ENCODE measurements at places on chromosomes 11 and 22. TPM values are rescaled to one million over a fixed set of nuclear protein-coding genes. Genes with fewer than 3 reads are reported as not detected.

DNA sequence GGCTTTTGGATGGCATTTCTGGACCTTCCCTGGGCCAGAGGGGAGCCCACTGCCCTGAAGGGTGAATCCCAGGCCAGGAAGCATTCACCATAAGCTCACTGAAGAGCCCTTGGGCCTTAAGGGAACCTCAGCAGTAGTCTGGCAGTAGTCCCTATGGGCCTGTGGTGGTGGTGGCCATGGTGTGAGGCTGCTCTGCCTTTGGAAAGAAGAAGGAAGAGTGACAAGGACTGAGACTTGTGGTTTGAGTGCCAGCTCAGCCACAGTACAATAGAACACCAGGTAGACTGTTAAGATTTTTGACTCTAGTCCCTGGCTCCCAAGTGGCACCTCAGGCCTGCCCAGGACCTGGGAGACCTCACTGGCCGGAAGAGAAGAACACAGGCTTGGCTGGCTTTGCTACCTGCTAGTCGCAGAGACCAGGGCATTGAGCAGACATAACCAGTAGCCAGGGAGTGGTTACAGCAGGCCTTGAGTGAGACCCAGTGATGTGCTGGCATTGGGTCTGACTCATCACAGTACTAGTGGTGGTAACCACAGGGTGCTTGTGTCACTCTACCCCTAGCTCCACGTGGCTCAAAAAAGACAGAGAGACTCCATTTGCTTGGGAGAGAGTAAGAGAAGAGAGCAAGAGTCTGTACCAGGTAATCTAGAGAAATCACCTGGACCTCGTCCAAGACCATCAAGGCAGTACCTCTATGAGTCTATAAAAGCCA is 259.8 kb upstream of the BLID start:
- no peak for DNase-seq

Gene SEZ6L
- polyA plus RNA-seq: 0.06 TPM

DNA sequence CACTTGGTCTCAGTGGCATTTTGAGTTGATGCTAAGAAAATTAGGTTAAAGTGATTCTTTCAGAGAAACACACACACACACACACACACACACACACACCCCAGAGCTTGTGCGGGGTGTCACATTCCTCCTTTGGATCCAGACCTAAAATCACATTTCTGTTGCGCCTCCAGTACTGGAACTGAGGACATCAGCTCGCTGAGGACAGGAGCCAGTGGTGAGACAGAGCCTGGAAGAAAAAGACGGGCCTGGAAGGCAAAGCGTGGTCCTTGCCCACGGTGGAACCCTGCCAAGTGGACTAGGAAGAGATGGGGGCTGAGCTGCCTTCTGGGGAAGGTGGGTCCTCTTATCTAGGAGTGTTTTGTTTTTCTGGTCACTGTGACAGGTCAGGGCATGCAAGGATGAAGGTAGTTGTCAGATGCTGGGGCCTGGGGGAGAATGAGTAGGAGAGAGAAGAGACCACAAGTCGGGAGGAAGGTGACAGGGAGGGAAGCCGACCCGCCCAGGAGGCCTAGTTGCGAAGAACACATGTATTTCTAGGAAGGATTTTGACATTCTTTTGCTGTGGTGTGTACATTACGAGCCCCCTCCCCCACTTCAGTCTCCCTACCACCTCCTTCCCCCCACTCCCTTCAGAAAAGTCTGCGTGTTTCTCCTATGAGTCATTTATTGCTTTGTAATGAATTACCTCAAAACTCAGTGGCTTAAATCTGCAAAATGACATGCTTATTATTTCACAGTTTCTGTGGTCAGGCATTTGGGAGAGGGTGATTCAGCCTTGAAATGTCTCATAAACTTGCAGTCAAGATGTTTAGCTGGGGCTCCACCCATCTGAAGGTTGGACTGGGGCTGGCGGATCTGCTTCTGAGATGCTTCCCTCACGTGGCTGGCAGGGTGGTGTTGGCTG is 4.8 kb upstream of the ELFN2 start:
- no peak for DNase-seq

- no peak for DNase-seq
These were observed 1848.3 kb upstream of the RAG2 start for GRCh38 chr11:38446336-38446735.

GRCh38 chr11:62295504-62295903 is 3.4 kb downstream of the SCGB1D4 start:
- DNase-seq: peak; percentile 64

Gene EFCAB6
- polyA plus RNA-seq: 4.3 TPM

- DNase-seq: no peak
These were observed 3.7 kb upstream of the DBX1 start for GRCh38 chr11:20163783-20164481.

GRCh38 chr11:35286126-35286525 is 133.2 kb downstream of the SLC1A2 start:
- no peak for DNase-seq

DNA sequence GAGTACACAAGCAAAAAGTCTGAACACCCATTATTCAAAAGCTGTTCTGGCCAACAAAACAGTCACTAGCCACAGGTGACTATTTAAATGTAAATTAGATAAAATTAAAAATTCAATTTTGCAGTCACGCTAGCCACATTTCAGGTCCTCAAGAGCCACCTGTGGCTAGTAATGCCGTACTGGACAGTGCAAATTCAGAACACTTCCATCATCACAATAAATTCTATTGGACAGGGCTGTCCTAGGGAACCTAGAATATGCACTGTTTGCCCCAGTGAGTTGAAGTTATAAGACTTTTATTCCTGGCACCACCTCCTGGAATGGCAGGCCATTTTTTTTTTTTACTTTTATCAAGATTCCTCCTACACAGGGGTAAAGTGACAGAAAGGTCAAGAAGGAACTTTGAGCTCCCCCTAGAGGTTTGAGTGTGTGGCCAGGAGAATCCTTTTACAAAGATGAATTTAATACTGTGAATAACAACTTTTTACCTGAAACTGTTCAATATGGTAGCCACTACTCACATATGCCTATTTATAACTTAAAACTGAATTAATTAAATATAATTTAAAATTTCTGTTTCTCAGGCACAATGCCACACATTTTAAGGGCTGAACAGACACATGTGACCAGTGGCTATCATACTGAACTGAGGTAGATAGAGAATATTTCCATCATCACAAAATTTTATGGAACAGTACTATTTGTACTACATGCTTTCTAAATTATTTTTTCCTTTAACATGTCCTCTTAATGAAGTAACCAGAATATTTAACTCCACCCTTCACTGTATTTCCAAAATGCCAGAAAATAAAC is 6.5 kb downstream of the MSANTD2 start:
- DNase-seq: peak; percentile 47
